ENCODE measurements at places on chromosomes 3 and 15.

- DNase-seq = peak; percentile 47
Observed at GRCh38 chr3:71723452-71724170, 1.6 kb downstream of the EIF4E3 start.

DNA sequence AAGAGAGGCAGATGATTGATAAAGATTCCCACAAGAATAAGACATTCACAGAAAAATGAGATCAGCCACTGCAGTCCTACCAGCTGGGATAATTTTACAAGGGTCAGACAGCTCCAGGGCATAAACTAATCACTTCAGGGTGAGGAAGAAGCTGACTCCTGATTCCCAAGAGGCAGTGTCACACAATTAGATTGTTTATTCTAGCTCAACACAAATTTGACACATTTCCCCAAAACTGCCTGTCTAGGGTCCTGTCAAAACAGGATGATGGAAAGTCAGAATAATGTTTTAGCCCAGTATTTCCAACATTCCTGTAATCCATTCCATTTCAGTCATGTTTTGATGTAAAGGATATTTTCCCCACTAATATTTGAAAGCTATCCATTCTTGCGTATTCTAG lies 110.8 kb downstream of the TNIK start:
- no peak for DNase-seq

DNA sequence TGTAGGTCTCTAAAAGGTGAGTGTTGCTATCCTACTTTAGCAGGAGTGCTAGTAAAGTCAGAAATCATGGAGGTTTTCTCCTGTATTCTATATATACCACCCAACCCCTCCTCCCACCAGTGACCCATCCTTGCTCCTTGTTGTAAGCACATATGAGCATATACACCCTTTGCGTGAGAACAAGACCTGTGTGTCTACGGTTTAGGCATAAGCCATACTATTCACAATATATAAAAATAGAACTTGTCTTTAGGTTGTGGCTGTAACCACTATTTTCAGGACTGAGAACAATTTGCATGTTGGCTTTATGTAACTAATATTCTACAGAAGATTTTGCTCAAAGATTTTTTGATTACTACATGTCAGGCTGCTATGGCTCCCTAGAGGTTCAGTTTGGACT lies 59.1 kb upstream of the TOP2B start:
- no peak for DNase-seq

GRCh38 chr15:101170568-101171350 lies 81.1 kb downstream of the CHSY1 start:
- DNase-seq = no peak

- DNase-seq = no peak
Observed at GRCh38 chr3:193552923-193553322, 1.8 kb downstream of the ATP13A4 start.

DNA sequence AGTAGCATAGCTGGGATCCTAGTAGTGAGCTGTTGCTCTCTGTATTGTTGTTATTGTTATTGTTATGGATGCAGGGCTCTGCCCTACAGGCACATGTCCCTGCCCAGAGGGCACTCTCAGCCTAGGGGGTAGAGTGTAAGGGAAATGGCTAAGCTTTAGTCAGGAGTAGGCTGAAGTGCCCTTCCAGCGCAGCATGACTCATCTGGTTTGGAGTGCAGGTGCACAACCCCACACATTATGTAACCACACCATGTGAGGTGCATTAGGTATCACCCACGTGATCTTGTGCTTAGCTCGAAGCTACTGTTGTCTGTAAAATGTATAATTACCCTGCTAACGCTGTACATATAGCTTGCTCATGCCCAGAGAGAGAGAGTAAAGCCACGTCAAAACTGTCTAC lies 48.3 kb upstream of the TIPARP start:
- no peak for DNase-seq

DNA sequence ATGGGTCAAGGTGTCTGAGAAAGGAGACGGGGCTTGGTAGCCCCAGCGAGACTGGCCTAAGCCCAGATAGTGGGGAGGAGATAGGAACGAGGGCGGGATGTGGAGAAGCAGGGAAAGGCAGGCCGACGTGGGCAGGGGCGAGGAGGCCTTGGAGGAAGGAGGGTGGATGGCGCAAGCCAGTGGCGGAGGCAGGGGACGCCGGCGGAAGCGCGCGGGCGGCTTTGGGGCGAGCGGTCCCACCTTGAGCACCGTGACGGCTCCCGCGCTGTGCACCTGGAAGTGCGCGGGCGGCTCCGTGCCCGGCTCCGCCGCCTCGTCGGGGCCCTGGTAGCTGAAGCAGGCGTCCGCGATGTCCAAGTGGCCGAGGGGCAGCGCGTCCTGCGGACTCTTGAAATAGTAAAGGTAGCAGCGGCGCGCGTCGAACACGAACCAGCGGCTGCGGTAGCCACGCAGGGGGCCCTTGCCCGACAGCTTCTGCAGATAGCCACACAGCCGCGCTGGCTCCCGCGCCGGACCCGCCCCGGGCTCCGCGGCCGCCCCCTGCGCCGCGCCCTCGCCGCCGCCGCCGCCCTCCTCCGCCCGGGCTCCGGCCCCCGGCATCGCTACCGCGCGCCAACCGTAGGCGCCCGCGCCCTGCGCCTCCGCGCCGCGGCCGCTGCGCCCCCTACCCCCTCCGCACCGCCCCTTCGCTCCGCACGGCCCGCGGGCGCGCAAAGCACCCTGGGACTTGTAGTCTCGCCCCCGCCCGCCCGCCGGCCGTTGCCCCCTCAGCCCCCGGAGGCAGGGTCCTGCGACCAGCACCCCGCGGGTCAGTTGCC lies at the start of gene TBC1D2B:
TBC1D2B (minus strand) TSS at position 659 of the 818 bp plus-strand sequence; CDS start at position 600, 59 bp downstream.
- peak; percentile 76 for DNase-seq

GRCh38 chr15:43429687-43430086 lies 58.8 kb downstream of the TUBGCP4 start:
- no peak for DNase-seq

- no peak for DNase-seq
Observed at GRCh38 chr15:31297575-31298456, 28.8 kb upstream of the KLF13 start.

DNA sequence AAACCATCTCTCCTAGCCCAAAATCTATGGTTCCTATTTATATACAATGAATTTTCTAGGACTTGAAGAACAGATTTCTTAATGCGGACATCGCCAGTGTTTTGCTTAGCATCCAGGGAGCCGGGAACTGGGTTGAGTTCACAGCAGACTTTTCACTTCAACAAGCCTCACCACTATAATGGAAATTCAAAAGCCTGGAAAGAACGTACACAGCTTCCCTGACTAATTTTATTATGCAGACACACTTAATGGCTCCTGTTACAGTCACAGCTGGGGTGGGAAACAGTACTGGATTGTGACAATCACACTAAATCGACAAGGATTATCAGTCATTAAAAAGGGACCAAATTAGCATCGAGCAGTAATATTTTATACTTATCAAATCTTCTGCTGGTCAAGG lies 129.2 kb upstream of the BNIP2 start:
- no peak for DNase-seq

- DNase-seq = no peak
Observed at GRCh38 chr3:184145111-184145524, 10.0 kb downstream of the EIF2B5 start.

GRCh38 chr15:40055576-40056293 lies 16.8 kb upstream of the SRP14 start:
- DNase-seq = no peak

GRCh38 chr3:58647381-58648141 lies 19.0 kb downstream of the FAM3D start:
- DNase-seq = no peak

- no peak for DNase-seq
Observed at GRCh38 chr3:4515916-4516579, 22.9 kb downstream of the ITPR1 start.

DNA sequence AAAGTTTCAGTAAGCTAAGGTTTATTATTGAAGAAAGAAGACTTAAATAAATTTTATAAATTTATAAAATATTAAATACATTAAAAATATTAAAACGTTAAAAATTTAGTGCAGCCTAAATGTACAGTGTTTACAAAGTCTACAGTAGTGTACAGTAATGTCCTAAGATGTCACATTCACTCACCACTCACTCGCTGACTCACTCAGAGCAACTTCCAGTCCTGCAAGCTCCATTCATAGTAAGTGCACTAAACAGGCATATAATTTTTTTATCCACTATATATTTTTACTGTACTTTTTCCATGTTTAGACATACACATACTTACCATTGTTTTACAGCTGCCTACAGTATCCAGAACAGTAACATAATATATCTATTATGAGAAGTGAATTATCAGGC lies 51.5 kb downstream of the TJP1 start:
- DNase-seq = no peak

DNA sequence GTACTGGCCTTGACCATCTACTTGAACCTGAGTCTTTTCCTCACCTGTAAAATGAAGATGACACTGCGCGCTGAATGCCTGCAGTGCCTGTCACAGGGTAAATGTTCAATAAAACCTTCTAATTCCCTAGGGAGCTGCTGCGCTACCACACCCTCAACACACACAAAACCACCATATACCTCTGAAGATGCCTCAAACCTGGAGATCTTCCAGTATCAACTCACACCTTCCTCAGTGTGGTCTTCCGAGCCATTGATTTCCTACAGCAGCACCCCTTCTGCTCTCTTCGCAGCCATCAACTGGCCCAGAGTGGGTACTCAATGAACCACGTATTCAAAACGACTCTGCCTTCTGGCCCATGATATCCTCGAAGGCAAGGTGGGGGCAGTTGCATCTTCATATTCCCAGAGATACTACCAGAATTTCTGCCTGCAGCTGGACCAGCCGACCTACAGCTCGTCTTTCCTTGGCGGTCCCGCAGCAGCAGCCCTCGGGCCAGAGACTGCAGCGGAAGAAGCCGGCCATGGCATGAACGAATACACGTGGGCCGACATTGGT lies 695 bp downstream of the RPL32 start:
- no peak for DNase-seq

- DNase-seq = no peak
Observed at GRCh38 chr15:29294732-29295325, 25.2 kb upstream of the NSMCE3 start.

GRCh38 chr3:14077310-14077709 lies 47.4 kb downstream of the CHCHD4 start:
- no peak for DNase-seq

DNA sequence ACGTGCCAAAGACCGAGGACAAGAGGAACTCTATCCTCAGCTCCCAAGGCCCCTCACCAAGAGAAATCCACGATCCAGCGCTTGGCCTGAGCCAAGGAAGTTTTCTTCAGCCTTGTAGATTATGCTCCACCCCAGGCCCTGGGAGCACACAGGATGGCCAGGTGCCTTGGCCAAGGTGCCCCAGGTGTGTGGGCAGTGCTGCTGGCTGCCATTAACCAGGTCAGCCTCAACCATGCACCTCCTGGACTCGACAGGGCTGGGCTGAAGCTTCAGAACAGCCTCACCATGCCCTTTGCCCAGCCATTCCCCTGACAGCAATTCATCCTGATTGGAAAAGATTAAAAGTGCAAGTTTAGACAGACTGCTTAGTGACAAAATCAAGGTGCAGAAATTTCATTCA lies 10.9 kb upstream of the MESP1 start:
- no peak for DNase-seq

DNA sequence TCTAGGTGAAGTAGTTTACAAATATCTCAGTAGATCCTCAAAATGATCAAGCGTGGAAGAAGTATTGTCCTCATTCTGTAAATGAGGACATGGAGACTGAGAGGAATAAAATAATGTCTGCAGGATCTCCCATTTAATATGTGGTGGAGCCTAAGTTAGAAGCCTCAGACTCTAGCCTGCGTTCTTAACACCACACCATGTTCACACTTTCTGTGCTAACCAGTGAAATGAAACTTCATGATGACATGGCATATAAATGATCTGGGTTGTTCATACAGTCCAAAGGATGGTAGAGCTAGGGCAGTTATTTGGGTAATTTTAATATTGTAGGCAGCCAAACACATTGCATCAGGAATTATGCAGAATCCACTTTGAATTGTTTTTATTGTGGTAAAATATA lies 25.1 kb upstream of the APH1B start:
- no peak for DNase-seq

DNA sequence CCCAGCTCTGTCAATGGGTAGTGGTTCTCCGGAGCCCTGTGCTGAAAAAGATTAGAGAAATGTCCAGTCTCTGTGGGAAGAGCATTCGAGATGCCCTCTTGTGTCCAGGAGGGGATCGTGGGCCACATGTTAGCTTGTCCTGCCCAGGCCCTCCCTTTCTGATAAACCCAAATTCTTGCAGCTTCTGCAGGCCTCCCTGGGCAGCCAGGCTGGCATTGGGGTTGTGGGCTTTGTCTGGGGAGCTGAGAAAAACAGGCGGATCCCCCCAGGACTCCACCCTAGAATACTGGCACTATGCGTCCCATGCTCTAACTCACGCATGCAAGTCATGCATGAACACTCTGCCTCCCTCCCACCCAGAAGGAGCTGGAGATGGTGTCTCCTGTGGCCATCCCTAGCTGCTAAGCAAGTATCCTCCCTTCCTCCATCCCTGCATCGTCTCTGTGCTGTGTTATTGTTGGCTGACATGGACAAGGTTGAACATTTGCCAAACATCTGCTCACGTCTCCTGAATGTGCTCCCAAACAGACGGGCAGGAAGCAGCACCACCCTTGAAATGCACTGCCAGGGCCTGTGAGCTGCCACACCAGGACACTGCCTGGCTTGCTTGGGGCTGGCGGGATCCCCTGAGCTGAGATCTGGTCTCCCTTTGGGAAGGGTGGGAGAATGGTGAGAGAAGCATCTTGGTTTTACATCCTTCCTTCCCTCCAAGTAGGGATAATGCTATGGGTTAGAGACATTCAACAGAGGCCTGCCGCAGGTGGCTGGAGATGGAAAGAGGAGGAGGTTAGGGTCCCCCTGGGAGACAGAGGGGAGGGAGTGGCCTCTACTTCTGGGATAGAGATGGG lies 26.5 kb downstream of the CFAP161 start:
- no peak for DNase-seq

DNA sequence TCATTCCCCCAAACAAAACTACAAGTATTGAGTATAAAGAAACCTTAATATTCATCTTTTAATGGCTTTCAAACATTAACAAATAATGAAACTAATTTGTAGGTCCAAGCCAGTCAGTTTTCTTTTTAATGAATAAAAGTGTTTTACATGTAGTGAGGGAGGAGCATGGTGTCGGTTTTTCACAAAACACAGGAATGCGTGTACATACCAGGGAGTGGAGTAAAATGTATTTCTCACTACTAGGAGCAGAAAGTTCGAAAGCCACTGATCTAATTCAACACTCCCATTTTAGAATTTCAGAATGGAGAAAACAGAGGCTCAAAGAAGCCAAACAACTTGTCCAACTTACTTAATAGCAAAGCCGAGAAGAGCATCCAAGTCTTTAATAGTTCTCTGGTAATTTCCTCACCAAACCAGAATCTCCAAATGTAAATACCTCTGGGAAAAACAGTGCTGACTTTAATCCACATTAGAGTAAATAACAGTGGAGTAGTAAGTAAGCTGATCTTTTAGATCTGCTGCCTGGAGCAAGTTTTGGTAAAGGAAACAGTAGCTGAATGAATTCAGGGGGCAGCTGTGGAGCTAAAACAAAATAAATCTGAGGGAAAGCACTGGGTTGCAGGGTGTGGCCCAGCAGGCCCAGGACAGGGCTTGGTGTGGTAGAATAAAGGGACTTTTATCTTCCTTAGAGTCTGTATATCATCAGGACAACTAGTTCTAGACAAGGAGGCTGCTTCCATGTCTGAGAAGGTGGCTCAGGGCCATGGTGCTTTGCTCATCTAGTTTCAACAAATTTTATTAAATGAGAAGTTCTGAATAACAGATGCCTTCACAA lies 7.9 kb downstream of the ANP32A start:
- DNase-seq = no peak

All from activated CD8-positive, alpha-beta memory T cell treated with anti-CD3 and anti-CD28 coated beads, Interleukin-2, amount 50 U/mL, for 4 hours (primary cell).